ENCODE measurements at places on chromosomes 7 and 10.

GRCh38 chr10:44397476-44398225, 12.8 kb upstream of the CXCL12 start:
- no peak for DNase-seq

DNA sequence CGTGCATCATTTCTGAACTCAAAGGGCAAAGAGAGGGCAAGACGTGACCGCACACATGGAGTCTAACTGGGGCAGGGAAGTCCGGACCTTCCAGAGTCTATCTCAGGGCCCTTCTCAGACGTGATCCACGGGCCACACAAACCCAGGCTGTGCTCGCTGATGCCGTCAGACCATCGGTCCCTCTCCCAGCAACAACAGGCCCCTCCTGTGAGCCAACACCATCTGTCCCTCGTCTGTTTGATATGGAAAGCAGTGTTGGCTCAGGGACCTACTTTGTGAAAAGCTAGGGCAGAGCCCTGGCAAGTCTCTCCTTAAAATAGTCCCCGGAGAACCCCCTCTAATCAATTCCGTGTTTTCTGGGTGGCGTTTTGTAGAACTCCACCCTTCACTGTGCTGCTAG, 208.8 kb downstream of the TCERG1L start:
- DNase-seq: no peak

- DNase-seq: no peak
Observed at GRCh38 chr7:50197549-50197948, 104.5 kb upstream of the ZPBP start.

DNA sequence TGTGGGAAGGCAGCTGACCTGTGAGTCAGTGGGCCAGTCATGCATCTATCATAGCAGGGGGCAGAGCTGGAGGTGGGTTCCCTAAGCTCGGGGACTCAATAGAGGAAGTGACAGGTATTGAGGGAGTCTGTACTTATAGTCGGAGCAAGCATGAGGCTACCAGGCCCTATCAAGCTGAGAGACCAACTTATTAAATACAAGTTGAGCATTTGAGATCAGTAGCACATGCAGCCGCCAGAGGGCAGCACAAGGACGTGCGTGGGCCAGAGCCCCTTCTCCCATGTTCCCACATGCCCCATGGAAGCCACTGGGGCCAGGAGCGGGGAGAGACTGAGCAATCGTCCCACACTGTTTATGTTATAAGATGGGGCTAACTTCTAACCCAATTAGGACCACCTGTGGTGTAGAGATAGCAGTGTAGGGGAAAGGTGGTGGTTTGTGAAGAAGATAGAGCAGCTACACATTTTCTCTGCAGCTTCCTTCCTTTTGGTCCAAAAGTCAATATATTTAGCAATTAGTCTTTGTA, 13.0 kb upstream of the STK31 start:
- no peak for DNase-seq

- no peak for DNase-seq
Observed at GRCh38 chr10:34624323-34625153, 190.6 kb downstream of the PARD3 start.

GRCh38 chr7:154869436-154869835, 133.5 kb downstream of the PAXIP1 start:
- no peak for DNase-seq

GRCh38 chr7:68276725-68277124, 1280.1 kb downstream of the TYW1 start:
- no peak for DNase-seq

DNA sequence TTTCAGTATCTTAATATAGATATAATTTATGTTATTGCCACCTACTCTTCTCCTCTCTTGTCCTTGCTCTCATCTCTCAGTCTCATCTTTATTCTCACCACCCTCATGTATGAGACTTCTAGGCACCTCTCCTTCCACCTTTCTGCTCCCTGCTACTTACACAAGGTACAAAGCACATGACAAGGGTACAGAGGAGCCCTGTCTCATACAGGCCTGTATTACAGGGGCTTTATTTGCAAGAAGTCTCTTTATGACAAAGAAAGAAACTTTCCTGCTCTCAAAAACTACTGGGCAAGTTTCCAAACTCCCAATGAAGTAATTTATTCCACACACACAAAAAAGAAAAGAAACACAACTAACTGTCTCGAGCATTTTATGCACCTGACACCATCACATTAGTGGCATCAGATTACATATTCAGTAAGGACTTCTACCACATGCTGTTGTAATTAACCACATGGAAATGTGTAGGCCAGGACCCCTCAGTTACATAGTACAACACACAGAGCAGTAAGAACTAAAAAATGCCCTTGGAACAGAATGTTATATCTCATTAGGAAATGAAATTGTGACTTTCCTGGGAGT, 253.1 kb downstream of the FZD1 start:
- DNase-seq: peak; percentile 69

GRCh38 chr10:14358886-14359573, 28.3 kb upstream of the FRMD4A start:
- peak; percentile 72 for DNase-seq

- DNase-seq: no peak
Observed at GRCh38 chr7:53048638-53049037, 13.2 kb downstream of the POM121L12 start.

DNA sequence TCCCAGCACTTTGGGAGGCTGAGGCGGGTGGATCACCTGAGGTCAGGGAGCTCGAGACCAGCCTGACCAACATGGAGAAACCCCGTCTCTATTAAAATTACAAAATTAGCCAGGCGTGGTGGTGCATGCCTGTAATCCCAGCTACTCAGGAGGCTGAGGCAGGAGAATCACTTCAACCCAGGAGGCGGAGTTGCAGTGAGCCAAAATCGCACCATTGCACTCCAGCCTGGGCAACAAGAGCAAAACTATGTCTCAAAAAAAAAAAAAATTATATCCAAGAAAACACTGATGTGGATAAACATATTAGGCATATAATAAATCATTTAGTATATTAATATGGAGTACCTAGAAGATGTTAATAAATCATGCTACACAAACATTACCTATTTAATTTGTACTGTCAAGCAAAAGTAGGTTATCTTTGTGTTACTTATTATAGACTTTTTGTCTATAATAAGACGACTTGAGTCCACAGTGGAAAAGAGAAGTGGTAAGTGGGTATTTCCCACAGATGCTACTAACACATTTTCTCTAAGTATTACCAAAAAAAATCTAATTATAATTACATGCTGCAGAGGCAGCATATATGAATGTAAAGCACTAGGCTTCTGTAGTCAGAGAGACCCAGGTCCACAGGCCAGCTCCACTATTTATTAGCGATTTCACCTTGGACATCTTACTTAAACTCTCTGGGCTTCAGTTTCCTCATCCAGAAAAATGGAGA, 34.5 kb downstream of the DNMBP start:
- DNase-seq: no peak

DNA sequence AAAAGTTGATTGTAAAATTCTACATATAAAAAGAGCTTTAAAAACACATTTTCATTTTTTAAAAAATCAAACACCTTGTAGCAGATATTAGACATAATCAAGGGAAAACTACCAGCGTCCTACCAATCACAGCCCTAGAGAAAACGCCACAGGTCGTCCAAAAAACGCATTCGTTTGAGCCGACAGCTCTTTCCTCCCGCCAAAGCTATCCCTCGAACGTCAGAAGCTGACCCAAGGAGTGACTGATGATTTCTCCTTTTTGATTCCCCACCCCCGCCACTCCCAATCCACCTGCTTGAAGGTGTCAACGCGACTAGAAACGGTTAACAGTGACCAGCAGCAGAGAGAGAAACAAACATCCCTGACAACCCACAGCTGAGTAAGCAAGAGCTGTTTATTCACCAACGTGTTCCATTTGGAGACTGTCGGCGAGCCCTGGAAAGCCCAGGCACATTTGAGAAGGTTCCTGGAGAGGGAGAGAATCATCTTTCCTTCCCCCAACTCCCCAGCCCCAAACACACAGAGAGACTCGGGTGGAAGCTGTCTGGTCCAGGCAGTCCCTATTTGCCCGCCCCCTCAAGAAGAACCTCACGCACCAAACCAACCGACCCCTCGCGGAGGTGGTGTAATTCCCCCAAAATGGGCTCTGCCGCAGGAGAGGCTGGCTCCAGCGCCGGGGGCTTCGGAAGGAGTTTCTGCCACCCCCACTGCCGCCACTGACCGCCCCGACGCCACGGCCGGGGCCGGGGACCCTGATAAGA, 622 bp downstream of the CPEB3 start:
- peak; percentile 16 for DNase-seq

DNA sequence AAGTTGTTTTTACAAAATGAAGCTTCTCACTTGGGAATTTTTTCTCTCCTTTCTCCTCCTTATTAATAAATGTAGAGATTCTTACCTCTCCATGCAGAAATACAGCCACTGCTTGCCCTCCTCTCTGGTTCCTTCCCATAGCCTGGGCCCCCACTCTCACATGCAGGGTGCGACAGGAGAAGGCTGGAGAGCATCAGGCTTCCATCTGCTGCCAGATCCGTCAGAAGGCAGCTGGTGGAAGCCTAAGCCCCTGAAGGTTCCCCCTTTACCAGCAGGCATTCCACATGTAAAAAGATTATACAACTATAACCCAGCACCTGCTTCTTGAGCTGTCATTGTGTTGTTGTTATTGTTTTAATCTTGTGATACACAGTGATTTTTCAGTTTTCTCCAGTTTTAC, 314.2 kb downstream of the LHFPL3 start:
- no peak for DNase-seq

GRCh38 chr10:122052701-122053100, 63.7 kb downstream of the TACC2 start:
- DNase-seq: no peak
